Stimulated activated CD4-positive, alpha-beta T cell treated with anti-CD3 and anti-CD28 coated beads, TNF-alpha, amount 100 ng/mL, for 24 hours (primary cell): ENCODE measurements at places on chromosomes 1 and 21.

GRCh38 chr1:217240656-217241055 lies 390.2 kb downstream of the GPATCH2 start:
- no peak for DNase-seq

DNA sequence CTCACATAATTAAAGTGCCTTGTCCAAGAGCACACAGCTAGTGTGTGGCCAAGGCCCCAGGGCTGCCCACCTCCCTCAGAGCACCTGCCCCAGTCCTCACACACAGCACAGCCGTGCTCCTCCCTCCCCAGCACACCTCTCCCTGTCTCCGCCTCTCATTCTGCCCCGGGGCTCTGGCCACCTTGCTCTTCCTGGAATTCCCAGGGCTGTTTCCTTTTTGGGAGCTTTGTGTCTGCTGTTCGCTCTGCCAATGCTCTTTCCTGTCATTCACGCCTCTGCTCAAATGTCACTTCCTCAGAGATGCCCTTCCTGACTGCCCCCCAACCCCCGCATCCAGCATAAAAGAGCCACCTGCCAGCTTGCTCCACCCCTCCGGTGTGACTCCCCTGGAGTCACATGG lies 13.3 kb downstream of the SLC6A17 start:
- no peak for DNase-seq

DNA sequence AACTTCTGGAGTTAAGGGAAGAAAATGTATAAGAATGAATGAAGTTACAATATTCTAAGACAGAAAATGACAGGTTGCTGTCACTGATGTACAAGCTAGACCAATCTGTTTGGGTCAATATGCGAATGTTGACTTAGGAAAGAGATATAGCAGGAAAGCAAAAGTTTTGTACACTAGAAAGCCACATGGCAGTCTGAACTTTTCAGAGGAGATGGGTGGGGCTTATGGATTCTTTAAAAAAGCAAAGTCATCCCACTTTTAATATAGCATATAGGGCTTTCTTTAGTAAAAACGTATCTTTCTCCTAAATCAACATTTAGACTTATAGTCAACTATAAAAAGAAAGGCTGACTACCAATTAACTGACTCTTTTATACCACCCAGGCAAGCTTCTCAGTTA lies 381.2 kb downstream of the PTPRC start:
- no peak for DNase-seq

GRCh38 chr1:69520326-69520725 lies 47.4 kb upstream of the LRRC7 start:
- DNase-seq, result no peak

DNA sequence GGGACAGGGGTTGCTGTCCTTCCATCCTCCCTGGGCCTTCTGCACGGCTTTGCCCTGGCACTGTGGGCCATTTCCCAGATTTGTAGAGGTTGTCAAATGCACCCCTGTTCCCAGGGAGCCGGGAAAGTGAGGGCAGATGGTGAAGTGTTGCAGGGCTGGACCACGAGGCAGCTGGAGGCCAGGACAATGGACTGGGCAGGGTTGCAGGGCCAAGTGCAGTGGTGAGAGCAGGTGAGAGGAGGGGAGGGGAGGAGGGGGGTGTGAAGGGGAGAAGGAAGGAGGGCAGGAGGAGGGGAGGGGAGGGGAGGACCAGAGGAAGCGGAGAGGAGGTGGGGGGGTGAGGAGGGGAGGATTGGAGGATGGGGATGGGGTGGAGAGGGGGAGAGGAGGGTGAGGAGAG lies 443.9 kb downstream of the CAMTA1 start:
- DNase-seq, result no peak

DNA sequence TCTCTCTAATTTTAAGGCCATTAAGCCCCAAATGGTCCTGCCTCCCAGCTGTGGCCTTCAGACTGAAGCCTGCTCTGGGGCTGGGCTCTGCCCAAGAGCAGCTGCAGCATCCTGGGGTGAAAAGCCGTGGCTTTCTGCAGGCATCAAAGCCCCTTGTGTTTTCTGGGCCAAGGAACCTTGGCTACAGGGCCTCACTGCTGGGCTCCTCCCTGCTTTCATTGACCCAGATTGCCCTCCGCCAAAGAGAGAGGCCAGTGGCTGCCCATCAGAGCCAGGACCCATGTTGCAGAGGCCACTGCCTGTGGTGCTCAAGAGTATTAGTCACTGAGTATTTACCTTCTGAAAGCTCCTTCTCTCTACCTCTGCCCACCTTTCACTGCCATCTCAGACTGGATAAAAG lies 1.6 kb downstream of the ZNF648 start:
- no peak for DNase-seq

DNA sequence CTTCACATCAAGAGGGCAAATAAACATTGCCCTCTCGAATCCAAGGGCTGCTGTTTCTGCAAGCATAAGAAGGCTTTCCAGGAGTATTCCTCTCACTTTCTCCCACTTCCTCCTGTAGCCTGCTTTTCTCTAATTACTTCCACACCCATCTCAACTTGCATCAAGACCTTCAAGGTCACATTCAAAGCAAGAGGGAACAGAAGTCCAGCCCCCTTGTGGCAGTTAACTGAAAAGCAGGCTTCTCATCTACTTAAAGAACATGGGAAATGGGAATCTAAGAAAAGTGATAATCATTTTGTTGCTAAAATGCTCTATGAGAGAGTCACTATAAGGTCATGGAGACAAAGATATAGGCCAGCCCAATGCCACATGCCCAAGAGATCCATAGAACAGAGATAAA lies 874.4 kb downstream of the KCNT2 start:
- no peak for DNase-seq

DNA sequence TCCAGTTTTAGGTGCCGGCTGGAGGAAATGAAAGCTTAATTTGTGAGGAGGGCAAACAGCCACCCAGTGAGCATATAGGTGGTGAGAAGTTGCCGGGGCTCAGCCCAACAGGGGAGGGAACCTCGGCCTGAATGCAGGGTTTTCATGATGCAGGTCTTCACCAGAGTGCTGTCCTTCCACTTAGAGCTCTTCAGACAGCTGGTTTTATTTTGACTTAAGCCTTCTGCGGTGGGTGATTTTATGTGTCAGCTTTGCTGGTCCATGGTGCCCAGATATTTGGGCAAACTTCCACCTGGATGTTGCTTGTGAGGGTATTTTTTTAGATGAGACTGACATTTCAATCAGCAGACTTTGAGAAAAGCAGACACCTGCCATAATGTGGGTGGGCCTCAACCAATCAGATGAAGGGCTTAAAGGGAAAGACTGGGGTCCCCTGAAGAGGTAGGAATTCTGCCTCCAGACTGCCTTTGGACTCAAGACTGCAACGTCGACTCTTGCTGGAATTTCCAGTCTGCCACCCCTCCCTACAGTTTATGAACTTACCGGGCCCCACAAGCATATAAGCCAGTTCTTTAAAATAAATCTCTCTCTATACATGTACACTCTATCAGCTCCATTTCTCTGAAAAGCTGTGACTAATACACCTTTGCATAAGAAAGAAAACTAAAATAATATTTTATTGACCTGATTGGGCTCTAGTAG lies 72.8 kb downstream of the RHOU start:
- DNase-seq, result no peak

DNA sequence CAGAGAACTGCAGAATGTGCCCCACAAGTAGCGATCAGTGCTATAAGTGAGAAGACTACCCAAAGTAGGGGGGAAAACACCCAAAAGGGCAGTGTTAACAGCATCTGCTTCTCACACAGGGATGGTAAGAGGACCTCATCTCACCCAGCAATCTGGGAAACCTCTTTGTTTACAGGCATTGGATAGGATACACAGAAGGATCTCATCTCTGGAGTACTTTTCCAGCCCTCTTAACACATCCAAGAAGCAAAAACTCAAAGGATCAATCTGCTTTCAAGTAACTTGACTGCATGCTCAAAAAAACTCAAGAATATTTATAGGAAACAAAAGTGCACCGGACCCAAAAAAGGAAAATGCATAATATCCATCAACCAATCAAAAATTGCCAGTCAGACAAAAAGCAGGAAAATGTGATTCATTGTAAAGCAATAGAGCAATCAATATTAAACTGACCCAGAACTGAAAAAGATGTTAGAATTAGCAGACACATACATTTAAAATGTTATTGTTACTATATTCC lies 311.0 kb upstream of the CXADR start:
- DNase-seq, result no peak

GRCh38 chr1:41711581-41711980 lies 207.1 kb downstream of the HIVEP3 start:
- DNase-seq, result no peak

GRCh38 chr1:208074353-208074752 lies 163.4 kb upstream of the CD34 start:
- DNase-seq, result no peak

DNA sequence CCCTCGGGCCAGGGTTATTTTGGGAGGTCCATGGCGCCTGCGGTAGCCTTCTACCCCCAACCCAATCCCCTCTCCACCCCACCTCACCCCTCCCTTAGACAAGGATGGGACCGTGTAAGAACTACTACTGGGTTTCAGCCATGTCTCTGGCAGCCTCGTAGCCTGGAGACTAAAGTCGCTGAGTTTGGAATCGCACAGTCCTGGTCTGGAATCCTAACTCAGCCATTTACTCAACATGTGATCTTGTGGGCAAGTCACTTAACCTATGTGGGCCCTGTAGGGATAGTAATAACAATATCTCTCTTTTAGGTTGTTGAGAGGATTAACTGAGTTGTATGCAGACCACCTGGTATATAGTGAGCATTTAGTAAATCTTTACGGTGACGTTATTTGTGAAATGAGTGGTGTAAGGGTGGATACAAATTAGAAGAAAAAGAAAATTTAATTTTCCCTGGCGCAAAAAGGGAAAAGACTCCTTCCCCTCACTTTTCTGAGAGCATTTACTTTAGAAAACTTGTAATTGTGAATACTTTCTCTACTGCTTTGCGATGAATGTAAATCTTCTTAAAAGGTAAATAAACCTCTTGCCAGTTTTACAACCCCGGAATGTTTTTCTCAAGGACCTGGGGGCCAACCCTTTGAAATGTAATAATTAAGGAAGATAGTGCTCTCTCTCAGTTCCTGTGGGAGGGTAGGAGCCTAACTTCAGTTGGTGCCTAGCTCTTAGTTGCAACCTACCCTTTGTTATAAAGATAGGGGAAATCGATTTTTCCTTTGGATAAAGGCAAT lies 615 bp upstream of the MRPS15 start:
- DNase-seq, result no peak

- DNase-seq, result no peak
Measured at GRCh38 chr21:43187715-43188114, 18.9 kb downstream of the CRYAA start.

DNA sequence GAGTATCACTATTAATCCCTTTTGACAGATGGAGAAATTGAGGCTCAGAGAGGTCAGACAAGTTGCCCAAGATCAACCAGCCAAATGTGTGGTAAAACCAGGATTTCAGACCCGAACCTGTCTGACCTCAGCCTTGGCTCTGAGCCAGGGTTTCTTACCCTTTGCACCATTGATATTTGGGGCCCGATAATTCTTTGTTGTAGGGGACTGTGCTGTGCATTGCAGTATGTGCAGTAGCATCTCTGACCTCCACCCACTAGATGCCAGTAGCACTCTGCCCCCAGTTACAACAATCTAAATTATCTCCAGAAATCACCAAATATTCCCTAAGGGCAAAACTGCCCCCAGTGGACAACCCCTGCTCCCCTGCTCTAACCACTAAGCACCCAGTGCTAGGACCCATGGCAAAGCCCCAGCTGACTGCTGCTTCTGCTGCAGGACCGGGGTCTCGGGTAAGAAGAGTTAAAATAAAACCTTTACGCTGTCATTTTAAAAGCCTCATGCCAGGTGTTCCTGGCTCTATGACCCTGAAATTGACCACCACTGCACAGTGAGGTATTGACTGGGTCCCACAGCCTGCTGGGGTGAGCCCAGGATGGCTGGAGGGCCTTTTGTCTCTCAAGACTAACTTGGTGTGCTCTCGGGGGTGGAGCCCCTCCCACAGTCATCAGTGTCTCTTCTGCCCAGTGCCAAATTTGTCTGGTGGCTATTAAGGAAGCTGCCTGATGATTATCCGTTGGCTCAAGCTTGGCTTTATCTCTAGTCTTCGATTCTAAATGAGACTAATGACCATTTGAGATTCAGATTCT lies 5.6 kb upstream of the MAN1C1 start:
- no peak for DNase-seq

- DNase-seq, result no peak
Measured at GRCh38 chr1:37794372-37795339, 1.0 kb downstream of the MANEAL start.

- DNase-seq, result no peak
Measured at GRCh38 chr1:172270605-172271004, 149.9 kb upstream of the C1orf105 start.

- DNase-seq, result no peak
Measured at GRCh38 chr1:34419663-34420136, 243.0 kb downstream of the C1orf94 start.

- no peak for DNase-seq
Measured at GRCh38 chr1:45846931-45847330, 43.5 kb downstream of the MAST2 start.

DNA sequence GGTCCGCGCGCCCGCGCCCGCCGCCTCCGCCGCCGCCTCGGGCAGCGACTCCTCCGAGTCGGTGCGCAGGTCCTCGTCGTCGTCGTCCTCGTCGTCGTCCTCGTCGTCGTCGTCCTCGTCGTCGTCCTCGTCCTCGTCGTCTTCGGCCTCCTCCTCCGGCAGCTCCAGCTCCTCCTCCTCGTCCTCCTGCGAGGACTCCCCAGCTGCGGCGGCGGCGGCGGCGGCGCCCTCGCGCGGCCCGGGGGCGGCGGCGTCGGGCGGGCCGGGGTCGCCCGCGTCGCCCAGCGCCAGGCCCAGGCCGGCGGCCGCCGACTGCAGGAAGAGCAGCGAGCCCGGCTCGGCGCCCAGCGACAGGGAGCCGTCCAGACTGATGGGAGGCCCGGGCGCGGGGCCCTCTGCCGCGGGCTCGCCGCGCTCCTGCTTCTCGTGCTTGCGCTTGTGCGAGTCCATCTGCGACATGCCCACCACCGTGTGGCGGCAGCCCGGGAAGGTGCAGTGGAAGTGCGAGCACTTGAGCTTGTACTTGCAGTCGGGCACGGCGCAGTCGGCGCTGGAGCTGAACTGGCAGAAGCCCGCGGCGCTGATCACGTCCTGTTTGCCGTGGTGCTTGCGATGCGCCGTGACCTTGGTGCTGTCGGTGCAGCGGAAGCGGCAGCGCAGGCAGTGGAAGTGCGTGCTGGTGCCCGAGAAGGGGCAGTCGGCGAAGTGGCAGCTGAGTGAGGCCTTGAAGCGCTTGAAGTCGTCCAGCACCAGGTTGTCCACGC lies 157.3 kb downstream of the CASZ1 start:
- DNase-seq, result no peak

DNA sequence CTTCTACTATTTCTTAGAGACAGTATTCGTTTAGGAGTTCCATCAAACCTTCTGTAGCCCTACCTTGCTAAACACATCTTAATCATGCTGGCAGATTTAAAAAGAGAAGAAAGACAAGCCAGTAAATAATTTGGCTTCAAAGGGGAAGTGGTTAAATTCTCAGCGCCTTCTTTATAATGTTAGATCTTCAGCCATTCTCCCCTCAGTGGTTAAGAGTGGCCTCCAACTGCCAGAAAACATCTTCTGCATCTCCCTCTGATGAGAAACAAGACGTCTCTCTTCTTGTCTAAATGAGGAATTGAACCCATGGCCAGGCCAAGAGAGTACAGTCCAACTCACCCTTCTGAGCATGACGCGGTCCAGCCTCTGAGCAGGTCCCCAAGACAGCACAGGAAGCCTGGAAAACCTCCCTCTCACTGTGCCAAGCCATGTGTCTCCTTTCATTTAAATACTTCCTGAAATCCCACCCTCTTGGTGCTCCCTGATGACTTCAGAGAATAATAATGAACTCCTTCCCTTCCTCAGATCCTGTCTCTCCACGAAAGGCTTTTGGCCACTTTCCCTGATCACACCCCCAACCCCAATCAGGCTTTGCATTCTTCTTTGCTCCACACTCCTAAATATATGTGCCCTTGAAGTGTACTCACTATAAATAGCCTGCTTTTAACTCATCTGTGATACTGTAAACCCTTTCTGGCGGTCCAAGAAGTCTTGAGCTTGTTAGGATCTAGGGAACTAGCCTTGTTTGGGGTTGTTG lies 16.4 kb upstream of the LRRC52 start:
- DNase-seq, result no peak
